ENCODE measurements at places on chromosomes 2 and 18.
A peak's percentile ranks its signal among the peaks of the same experiment; 100 is the strongest.

GRCh38 chr2:3646446-3646845 lies 11.6 kb upstream of the ALLC start:
- DNase-seq: no peak

GRCh38 chr2:55947752-55948151 lies 24.2 kb upstream of the EFEMP1 start:
- no peak for DNase-seq

DNA sequence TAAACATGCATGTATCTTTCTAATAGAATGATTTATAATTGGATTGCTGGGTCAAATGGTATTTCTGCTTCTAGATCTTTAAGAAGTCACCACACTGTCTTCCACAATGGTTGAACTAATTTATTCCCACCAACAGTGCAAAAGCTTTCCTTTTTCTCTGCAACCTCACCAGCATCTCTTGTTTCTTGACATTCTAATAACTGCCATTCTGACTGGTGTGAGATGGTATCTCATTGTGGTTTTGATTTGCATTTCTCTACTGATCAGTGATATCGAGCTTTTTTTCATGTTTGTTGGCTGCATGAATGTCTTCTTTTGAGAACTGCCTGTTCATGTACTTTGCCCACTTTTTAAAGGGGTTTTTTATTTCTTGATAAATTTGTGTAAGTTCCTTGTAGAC lies 182.5 kb downstream of the ANKRD44 start:
- DNase-seq: no peak

- DNase-seq: no peak
Measured at GRCh38 chr18:50447952-50448351, 73.1 kb downstream of the SKA1 start.

DNA sequence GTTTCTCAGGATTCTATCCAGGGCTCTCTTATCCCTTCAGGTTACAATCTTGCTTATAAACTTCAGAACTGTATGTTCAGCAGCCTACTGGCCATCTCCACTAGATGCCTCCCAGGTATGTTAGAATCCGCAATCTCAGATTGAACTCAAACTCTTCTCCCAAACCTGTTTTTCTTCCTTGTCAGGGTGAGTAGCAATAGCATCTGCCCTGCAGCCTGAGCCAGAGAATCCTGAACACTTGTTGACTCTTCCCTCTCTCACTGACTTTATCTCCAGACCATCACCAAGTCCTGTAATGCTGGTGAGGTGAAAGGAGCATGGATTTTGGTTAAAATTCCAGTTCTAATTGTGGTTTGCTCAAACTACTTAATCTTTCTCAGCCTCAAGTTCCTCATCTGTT lies 82.6 kb upstream of the ALPP start:
- no peak for DNase-seq

- no peak for DNase-seq
Measured at GRCh38 chr2:236691799-236692167, 122.2 kb downstream of the ACKR3 start.

GRCh38 chr2:233699424-233700027 lies 6.8 kb downstream of the UGT1A6 start:
- DNase-seq: no peak

DNA sequence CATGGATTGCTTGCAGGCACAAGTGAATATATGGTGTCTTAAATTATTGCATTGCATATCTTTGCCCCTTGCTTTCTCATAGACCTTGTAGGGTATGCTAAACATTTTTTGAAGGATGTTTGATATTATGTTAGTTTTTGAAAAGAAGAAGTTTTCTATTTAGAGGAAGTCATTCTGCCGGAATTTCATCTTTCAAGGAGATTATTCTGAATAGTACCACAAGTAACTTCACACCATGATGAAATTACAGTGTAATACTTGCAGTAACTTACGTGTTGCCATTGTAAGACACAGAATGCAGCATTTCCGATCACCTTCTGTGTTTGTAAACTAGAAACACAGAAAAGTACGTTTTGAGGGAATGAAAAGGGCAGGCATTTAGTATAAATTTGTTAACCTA lies 71.9 kb downstream of the ACVR2A start:
- DNase-seq: no peak

- no peak for DNase-seq
Measured at GRCh38 chr18:6866552-6867085, 137.1 kb downstream of the ARHGAP28 start.

GRCh38 chr2:145141981-145142380 lies 622.1 kb upstream of the ZEB2 start:
- DNase-seq: no peak

- DNase-seq: peak; percentile 12
Measured at GRCh38 chr2:157777427-157777826, 98.7 kb downstream of the ACVR1 start.
